ENCODE measurements at places on chromosomes 12 and 14.

- peak; percentile 16 for DNase-seq
These were observed 223.1 kb downstream of the ANO6 start for GRCh38 chr12:45439039-45439438.

DNA sequence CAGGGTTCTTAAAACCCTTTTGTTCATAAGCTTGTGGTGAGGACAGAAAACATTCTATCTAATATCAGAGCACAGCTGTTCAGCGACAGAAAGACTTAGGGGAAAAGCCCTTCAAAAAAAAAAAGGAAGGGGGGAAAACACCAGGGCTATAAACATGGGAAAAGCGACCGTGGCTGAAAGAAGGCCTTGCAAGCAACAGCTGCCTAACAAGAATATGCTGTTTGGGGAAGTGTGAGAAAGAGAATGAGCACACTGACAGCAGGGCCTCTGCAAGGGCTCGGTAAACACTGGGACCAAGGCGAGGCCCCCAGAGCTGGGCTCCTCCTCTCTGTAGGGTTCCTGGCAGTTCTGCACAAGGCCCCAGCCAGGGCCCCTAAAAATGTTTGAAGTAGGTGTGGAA lies 27.4 kb upstream of the CCND2 start:
- no peak for DNase-seq

DNA sequence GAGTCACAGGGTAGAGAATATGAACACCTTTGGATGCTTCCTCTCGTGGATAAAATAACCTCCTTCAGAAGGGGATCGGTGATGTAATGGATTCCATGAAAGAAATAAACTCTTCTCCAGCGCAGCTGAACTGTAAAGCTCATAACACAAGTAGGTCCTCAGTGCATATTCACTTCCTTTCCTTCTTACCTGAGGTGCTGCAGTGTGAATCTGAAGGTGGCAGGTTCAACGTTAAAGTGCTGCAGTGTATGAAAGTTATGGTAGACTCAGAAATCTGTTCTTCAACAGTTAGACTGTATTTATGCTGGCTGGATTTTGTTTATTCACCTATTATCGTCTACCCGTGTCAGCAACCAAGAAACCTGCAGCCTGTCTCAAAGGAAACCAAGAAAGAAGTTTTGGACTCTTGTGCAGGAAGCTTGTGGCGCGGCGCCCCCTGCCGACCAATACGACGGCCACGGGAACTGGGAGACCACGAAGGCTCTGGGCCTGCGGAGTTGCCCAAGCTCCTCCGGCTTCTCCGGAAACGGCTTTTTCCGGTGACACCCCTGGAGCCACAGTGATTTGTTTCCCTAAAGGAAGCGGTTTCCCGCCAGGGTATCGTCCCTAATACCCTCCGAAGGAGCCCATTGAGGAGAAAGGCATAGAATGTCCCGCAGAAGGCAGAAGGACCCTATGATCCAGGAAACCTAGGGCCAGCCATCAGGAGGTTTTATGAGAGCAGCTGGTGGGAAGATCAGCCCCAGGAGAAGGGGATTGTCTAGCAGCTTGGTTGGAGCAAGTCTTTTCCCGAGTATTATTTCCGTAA lies 17.6 kb upstream of the RNASE3 start:
- peak; percentile 72 for DNase-seq

GRCh38 chr14:58563978-58564377 lies 73.8 kb upstream of the DACT1 start:
- no peak for DNase-seq

- DNase-seq: no peak
These were observed 397.1 kb downstream of the NOVA1 start for GRCh38 chr14:26200687-26201086.

DNA sequence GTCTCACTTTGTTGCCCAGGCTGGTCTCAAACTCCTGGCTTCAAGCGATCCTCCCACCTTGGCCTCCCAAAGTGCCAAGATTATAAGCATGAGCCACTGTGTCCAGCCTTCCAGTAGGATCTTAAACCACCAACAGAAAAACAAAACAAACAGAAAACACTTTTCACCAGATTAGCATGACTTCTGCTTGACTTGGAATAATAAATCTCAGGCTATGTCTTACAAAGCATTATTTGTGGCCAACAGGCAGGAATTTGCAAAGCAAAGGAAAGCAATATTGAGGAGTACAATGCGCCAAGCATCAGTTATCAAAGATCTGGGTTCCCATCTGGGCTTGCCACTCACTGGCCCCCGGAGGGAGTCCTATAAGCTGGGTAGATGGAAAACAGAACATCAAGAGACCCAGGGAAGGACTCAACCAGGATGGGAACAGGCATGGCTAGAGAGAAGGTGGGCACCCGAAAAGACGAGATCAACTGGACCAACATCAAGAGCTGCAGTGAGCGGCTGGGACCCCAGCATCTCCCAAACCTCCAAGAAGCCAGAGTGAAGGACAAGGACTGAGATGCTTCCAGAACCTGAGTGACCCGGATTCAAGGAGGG lies 101.2 kb downstream of the TMEM30B start:
- DNase-seq: peak; percentile 40

- DNase-seq: no peak
These were observed 69.8 kb downstream of the ANO6 start for GRCh38 chr12:45285717-45286116.

GRCh38 chr14:54364555-54365415 lies 32.0 kb upstream of the CDKN3 start:
- peak; percentile 69 for DNase-seq

- DNase-seq: no peak
These were observed 182.1 kb downstream of the CAPZA3 start for GRCh38 chr12:18919871-18920511.

GRCh38 chr14:35576260-35576659 lies 42.3 kb downstream of the INSM2 start:
- no peak for DNase-seq

Measured in EL (cell line).